ENCODE measurements at places on chromosomes 12 and 14. TPM values are rescaled to one million over a fixed set of nuclear protein-coding genes. Genes with fewer than 3 reads are reported as not detected.

ERO1A gene
- total RNA-seq, result 58.8 TPM

SERPINA9 gene
- not detected for total RNA-seq

IL31 gene
- total RNA-seq, result not detected

RAB15 gene
- total RNA-seq, result 39.3 TPM

B4GALNT1 gene
- total RNA-seq, result 5.8 TPM

TCL1B gene
- total RNA-seq, result not detected

WNT1 gene
- total RNA-seq, result not detected

ATP23 gene
- total RNA-seq, result 3.6 TPM

OTX2 gene
- total RNA-seq, result not detected

DPPA3 gene
- not detected for total RNA-seq

SEL1L gene
- total RNA-seq, result 13.3 TPM

KRT73 gene
- total RNA-seq, result not detected

LUM gene
- total RNA-seq, result 0.10 TPM

LMNTD1 gene
- not detected for total RNA-seq

PAN2 gene
- total RNA-seq, result 28.8 TPM

TMEM63C gene
- 3.1 TPM for total RNA-seq

FGF6 gene
- total RNA-seq, result not detected

GPD1 gene
- total RNA-seq, result 8.0 TPM

SLC48A1 gene
- 31.1 TPM for total RNA-seq

CPNE6 gene
- not detected for total RNA-seq

Data from HT-29 (cell line).